ENCODE measurements at places on chromosomes 4 and X.

DNA sequence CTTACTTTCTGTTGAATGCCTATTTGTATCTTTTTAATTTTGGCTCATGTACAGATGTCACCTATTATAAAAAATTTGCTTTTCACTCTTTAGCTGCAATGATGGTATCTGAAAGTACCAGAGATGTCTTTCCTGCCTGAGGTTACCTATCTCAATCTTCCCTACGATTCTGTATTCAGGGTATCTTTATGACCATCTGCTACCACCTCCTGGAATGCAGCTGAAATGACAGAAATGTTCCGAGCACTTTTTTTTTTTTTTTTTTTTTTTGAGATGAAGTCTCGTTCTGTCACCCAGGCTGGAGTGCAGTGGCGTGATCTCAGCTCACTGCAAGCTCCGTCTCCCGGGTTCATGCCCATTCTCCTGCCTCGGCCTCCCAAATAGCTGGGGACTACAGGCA, 136.4 kb downstream of the REPS2 start:
- DNase-seq, result no peak

GRCh38 chrX:54484666-54485065, 11.4 kb downstream of the FGD1 start:
- no peak for DNase-seq

GRCh38 chr4:159447296-159447695, 344.4 kb downstream of the RAPGEF2 start:
- no peak for DNase-seq

DNA sequence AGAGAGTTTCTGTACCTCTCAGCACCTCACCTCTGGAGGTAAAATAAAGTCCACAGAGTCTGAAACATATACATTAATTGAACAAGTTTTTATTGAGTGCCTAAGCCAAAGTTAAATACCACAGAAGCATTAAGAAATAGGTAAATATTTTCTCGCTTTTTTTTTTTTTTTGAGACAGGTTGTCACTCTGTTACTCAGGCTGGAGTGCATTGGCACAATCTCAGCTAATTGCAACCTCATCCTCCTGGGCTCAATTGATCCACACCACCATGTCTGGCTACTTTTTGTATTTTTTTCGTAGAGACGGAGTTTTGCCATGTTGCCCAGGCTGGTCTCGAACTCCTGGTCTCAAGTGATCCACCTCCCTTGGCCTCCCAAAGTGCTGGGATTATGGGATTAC, 10.1 kb upstream of the FNIP2 start:
- no peak for DNase-seq

GRCh38 chr4:3322059-3322550, 29.3 kb downstream of the RGS12 start:
- DNase-seq, result no peak

DNA sequence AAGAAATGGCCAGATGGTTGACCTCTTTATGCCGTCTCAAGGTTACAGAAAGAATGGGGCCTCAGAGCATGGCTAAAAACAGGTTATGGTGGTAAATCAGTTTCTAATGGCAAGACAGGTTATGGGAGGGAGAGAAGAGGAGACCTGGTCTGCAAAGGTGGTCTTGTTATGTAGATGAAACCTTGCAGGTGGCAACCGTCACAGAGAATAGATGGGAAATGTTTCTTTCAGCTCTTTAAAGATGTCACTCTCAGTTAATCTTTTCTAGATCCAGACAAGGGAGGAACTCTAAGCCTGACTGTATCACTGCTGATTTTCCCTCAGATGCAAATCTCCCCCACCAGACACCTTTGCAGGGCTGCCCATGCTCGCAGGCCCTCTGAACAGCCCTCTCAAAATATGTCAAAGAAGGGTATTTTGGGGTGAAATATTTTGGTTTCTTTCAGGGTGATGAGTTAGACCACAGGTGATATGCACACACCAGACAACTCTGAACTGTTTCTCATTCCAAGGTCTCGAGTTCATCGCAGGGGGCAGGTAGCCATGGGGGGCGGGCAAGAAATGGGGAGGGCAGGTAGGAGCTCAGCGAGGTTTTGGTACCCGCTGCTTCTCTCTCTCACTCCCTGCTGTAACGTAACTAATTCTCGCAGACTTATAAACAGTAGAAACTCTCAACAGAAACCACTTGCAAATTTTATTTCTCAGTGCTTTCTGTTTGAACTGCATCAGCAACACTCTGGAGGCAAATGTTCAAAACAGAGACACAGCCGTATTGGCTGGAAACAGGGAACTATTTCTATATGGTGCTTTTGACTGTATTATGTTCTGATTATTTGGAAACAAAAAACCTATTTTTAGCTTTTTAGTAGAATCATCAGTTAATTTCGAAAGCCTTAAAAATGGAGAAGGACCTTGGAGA, 32.4 kb downstream of the CASP3 start:
- no peak for DNase-seq

- DNase-seq, result no peak
Observed at GRCh38 chr4:18209448-18209847, 187.9 kb upstream of the LCORL start.

DNA sequence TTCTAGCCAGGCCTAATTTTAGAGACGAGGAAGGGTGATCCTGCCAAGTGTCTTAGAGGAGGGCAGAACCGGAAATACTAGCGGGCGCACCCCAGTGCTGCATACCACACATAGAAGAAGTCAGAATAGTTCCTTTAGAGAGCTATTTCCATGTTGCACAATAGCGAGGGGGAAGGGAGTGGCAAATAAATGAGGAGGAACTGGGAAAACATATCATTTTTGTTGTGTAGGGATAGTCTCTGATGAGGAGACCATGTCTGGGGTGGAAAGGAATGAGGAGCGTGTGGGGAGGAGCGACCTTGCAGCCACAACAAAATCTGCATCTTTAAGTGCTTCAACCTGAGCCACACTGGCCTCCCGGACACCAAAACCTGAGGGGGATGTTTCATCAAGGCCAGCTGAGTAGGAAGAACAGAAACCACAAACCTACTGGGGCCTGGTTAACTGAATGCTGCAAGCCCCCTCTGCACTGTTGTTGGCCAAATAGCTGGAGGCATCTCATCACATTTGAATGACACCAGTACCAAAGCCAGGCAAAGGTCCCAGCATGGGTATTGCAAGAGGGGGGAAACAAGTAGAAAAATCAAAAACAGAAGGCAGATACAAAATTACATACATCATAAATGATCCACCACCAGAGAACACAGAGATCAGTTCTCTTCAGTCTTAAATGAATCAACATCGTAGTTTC, 26.7 kb upstream of the C1QTNF7 start:
- no peak for DNase-seq

All from esophagus squamous epithelium (tissue), 5 donors.